Large intestine (tissue), 12 donors: ENCODE measurements at places on chromosomes 2 and 18. TPM values are rescaled to one million over a fixed set of nuclear protein-coding genes. Genes with fewer than 3 reads are reported as not detected.

Gene CXCR1
- polyA plus RNA-seq: 0.01 TPM

Gene SLC40A1
- polyA plus RNA-seq: 304 TPM

Gene CD8A
- 2.1 TPM for polyA plus RNA-seq

DNA sequence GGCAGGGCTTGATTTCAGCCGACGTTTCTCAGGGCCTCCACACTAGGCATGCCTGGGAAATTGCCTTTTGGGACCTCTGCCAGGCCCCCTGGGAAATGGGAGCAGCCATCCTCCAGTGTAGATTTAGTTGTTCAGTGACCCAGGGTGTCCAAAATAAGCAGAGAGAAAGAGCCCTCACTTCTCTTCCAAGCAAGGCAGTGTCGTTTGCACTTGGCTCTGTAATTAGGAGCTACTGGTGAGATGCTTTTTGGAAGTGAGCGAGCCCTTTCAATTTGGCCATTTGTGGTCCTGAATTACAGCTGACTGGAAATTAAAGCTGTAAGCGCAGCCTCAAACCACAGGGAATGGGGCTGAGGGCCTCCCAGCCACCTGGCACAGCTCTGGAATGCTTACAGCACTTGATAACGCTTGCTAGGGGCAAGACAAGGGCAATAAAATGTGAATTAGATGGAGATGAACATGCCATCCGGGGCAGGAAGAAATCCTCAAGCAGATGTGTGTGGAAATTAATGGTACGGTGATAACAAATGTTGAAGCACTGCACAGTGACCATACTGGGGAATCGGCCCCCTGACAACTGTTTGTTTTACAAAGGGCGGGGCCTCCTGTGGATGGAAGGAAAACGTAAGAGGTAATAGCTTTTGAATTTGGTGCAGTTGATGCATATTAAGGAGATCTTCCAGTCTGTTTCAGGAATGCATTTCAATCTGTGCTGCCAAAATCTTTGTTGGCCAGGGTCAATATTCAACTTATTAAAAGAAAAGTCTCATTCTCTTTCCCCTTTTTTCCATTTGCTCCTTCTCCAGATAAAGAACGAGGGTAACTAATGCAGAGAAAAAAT is 173.1 kb downstream of the UXS1 start:
- peak; percentile 60 for DNase-seq
- no peaks in the 10 kb centered on the region for H3K27me3 ChIP-seq
- peaks cover 12% of the 10 kb centered on the region for H3K4me1 ChIP-seq
- H3K27ac ChIP-seq: no peak overlapping the region

- no peak overlapping the region for H3K4me3 ChIP-seq
- no peak overlapping the region for H3K27ac ChIP-seq
- H3K4me1 ChIP-seq: no peaks in the 10 kb centered on the region
- no peak for DNase-seq
- H3K36me3 ChIP-seq: no peaks in the 10 kb centered on the region
- H3K27me3 ChIP-seq: peaks cover 4% of the 10 kb centered on the region
Measured at GRCh38 chr2:176814740-176815367, 397.7 kb upstream of the HNRNPA3 start.

GRCh38 chr2:23594460-23594825 is 209.5 kb downstream of the KLHL29 start:
- no peak overlapping the region for H3K4me3 ChIP-seq
- H3K27ac ChIP-seq: no peak overlapping the region
- no peaks in the 10 kb centered on the region for H3K36me3 ChIP-seq

GRCh38 chr2:146312899-146313298 is 1531.9 kb upstream of the ACVR2A start:
- H3K27me3 ChIP-seq: no peaks in the 10 kb centered on the region
- H3K4me1 ChIP-seq: no peaks in the 10 kb centered on the region
- no peak overlapping the region for H3K4me3 ChIP-seq
- H3K36me3 ChIP-seq: no peaks in the 10 kb centered on the region
- no peak overlapping the region for H3K27ac ChIP-seq
